ENCODE measurements at places on chromosomes 5 and 9.

DNA sequence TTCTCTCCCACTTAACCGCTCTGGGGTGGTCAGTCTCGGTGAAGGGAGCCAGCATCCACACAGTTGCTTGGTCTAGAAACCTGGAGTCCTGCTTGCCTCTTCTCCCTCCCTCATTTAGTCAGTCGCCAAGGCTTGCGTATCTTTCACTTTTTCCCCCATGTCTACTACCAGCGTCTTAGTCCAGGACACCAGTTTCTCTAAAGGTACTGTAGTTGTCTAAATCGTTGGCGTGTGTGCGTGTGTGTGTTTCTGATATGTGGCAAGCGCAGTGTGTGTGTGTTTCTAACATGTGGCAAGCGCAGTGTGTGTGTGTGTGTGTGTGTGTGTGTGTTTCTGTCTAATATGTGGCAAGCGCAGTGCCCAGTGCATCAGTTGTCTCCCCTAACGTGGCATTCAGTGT, 641 bp downstream of the ATP6V1G1 start:
- DNase-seq: no peak

- no peak for DNase-seq
Measured at GRCh38 chr5:179534431-179534830, 15.9 kb upstream of the RUFY1 start.

DNA sequence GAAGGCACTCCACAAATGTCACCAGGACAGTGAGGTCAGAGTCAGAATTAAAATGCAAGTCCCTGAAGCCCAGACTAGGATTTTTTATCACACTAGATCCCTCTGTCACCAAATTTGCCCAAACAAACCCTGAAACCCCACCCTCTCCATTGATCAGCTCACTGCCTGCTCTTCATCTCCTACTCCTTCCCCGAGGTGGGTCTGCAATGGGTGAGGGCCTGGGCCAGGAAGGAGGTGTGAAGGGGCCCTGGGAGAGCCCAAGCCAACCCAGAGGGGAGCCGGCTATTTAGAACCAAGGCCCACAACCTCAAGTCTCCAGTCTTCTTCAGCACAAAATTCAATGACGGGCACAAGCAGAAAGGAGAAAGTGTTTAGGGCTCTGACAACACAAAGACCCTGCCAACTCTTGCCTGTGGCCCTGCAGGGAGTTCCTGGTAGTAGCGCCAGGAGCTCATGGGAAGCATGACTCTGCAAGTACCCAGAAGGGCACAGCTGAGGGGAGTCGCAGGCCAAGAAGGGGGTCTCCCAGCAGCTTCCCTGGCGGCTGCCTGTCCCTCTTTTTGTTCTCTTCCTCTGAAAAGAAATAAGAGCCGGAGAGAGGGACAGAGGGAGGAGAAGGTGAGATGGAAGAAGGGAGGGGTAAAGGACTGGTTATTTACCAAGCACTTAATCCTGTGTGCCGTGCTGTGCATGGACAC, 5.5 kb downstream of the FOXI1 start:
- no peak for DNase-seq

GRCh38 chr5:52010454-52010853, 627.2 kb downstream of the ISL1 start:
- DNase-seq: no peak

DNA sequence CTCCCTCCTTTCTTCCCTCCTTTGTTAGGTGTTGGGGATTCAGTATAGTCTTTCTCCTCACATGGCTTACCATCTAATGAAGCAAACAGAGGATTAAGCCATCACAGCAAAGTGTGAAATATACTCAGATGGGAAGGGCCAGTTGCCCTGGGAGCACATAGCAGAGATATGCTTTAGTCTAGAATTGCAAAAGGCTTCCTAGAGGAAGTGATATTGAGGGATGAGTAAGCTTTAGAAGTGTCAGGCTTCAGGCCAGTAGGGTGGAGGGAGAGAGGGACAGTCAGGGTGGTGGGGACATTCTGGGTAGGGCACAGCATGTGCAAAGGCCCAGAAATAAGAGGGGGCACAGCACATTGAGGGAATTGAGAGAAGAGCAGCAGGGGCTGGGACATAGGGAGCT, 46.2 kb upstream of the GLRA1 start:
- DNase-seq: no peak

DNA sequence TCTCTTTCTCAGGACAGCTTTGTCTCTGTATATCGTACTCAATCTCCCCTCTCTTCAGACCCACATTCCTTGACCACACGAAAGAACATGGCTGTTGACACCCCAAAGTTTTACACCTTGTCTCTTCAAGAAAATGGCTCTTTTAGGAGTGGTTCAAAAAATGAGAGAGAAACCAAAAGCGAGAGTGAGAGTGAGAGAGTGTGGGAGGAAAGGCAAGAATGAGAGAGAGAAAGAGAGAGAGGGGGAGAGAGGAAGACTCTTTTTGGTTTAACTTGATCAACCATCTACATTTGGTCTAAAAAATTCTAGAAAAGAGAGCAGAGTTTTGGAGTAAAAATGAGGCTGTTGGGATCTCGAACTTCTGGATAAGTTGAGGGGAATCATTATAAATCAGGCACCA, 581.8 kb upstream of the WWC1 start:
- no peak for DNase-seq

All from amygdala (tissue), 56 donors.